ENCODE measurements at places on chromosomes 7 and 10. TPM values are rescaled to one million over a fixed set of nuclear protein-coding genes. Genes with fewer than 3 reads are reported as not detected.

GRCh38 chr10:31140716-31141115, 109.1 kb upstream of the ZNF438 start:
- H3K4me1 ChIP-seq = peaks cover 56% of the 10 kb centered on the region
- H3K27ac ChIP-seq = no peak overlapping the region
- no peaks in the 10 kb centered on the region for H3K27me3 ChIP-seq

GRCh38 chr10:114515298-114515914, 111.1 kb upstream of the AFAP1L2 start:
- peaks cover 27% of the 10 kb centered on the region for H3K4me1 ChIP-seq
- H3K36me3 ChIP-seq = peaks cover 2% of the 10 kb centered on the region
- H3K27me3 ChIP-seq = peaks cover 7% of the 10 kb centered on the region

DNA sequence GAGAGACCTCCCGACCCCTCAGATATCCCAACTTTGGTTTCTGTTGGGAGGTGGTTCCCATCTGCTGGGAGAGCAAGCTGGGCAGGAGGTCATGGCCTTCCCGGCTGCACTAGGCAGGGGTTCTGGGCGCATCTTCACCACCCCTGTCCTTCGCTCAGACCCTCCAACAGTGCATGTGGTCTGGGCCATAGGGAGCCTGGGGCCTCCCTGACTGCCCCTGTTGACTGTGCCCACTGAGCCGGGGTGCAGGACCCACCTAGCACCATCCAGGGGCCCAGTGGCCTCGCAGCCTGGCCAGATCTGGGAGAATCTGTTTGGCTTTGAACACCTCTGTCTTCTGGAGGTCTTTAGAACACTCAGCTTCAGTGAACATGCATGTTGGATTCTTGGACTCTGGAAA, 18.7 kb upstream of the INMT start:
- H3K36me3 ChIP-seq = no peaks in the 10 kb centered on the region
- no peak overlapping the region for H3K4me3 ChIP-seq
- H3K27ac ChIP-seq = no peak overlapping the region
- H3K27me3 ChIP-seq = peaks cover 59% of the 10 kb centered on the region
- DNase-seq = no peak

Gene CUTC
- 14.1 TPM for total RNA-seq

GRCh38 chr7:34652809-34653208, 5.2 kb upstream of the NPSR1 start:
- H3K27me3 ChIP-seq = 0 out of 2 replicates have a peak, but pooled peaks cover 1% of the 10 kb centered on the region
- peak overlapping the region; percentile 23 for H3K4me3 ChIP-seq
- H3K4me1 ChIP-seq = peaks cover 15% of the 10 kb centered on the region
- H3K36me3 ChIP-seq = no peaks in the 10 kb centered on the region
- no peak for DNase-seq
- peak overlapping the region; percentile 56 for H3K27ac ChIP-seq

DNA sequence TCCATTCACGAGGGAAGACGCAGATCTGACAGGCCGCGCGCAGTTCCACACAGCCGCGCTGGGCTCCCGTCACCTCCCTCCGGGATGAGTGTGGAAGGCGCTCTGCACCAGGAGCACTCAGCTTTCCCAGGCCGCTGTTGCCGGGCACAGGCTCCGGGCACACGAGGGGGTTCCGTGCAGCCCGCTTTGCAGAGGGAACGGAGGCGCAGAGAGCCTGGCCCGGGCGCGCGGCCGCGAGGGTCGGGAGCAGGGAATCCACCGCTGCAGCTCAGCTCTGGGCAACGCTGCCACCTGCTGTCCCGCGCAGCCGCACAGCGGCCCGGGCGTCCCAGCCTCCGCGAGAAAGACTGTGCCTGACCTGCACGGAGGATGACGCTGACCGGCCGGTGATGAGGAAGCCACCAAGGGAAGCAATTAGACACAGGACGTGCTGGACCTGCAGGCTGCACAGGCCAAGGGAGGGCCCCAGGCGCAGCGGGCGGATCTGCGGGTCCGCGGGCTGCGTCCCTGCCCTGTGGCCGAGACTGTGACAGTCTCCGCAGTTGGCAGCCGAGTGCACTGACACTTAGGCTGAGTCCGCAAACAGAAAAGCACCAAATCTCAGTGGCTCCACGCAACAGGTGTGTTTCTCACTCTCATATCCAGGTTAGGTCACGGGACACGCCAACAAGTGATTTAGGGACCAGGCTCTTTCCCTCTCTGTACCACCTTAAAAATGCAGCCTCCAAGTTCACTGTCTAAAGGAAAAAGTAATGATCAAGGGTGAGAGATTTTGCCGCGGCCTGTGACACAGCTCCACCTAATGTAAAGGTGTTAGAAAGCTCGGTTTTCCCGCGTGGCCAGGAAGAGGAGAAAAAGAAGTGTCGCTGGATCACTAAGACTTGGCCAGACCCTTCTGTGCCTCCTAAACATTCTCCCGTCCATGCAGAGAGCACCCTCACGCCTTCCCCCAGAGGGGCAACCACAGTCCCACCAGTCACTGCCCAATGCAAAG, 94.5 kb downstream of the SEC61G start:
- H3K27ac ChIP-seq = no peak overlapping the region
- H3K4me3 ChIP-seq = peak overlapping the region; percentile 38
- peak; percentile 0 for DNase-seq
- H3K27me3 ChIP-seq = peaks cover 31% of the 10 kb centered on the region
- peaks cover 6% of the 10 kb centered on the region for H3K4me1 ChIP-seq

DNA sequence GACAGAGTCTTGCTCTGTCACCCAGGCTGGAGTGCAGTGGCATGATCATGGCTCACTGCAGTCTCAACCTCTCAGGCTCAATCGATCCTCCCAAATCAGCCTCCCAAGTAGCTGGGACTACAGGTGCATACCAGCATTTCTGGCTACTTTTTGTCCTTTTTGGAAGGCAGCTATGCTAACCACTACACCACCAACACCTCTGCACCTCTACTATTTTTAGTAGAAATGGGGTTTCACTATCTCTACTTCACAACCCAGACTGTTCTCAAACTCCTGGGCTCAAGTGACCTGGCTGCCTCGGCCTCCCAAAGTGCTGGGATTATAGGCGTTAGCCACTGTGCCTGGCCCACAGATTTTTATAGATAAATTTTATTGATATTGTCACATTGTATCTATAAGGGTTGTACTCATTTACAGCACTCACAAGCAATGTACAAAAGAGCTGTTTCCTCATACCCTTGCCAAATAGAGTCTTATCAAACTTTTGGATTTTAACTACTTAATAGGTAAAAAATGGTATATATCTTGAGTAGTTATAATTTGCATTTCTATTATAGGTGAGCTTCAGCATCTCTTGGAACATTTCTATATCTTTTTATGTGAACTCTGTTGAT, 23.7 kb downstream of the PRR15 start:
- no peak overlapping the region for H3K4me3 ChIP-seq
- DNase-seq = no peak
- H3K4me1 ChIP-seq = no peaks in the 10 kb centered on the region
- H3K27me3 ChIP-seq = 0 out of 2 replicates have a peak, but pooled peaks cover 2% of the 10 kb centered on the region

DNA sequence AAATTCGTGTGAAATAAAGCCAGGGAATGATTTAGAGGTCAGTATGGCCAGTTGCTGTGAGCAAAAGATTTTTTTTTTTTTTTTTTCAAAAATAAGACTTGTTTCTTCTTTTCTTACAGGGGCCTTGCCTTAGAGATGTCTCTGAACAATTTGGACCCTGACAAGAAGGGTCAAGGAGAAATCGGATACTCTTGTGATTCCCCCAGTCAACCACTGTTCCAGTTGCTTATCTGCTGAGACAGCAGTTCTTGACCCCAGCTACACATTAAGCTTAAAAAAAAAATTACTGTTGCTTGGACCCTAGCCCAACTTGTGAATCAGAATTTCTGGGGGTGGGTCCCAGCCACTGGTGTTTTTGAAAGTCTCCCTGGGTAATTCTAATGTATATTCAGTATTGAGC, 12.0 kb upstream of the FMC1 start:
- H3K27me3 ChIP-seq = peaks cover 1% of the 10 kb centered on the region
- peaks cover 10% of the 10 kb centered on the region for H3K4me1 ChIP-seq
- H3K4me3 ChIP-seq = no peak overlapping the region
- no peak overlapping the region for H3K27ac ChIP-seq
- DNase-seq = no peak

Gene C7orf57
- total RNA-seq = not detected

DNA sequence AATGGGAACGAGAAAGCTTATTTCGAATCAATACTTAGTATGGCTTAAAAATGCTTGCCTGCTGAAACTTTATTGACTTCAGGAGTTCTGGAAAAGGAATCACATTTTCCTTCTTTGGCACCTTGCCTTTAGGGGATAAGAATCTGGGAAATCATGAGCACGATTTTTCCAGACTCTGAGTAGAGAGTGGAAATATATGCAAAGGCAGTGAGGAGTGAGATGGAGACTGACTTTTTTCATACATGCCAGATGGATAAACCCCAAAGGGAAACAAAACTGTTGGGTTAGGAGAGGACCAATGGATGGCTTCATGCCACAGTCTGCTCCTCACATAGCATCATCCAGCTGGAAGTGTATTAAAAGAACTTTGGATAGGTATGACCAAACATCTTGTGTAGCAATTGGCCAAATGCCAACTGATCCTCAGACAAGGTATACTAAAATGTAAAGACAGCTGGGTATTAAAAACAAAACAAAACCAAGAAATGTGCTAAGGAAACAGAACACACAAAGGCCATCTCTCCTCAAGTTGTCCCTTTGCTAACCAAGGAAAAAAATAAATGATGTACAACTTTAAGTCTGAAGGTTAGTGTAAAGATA, 1.7 kb downstream of the COL28A1 start:
- H3K4me1 ChIP-seq = peaks cover 12% of the 10 kb centered on the region
- DNase-seq = no peak
- no peaks in the 10 kb centered on the region for H3K27me3 ChIP-seq
- H3K27ac ChIP-seq = no peak overlapping the region
- no peaks in the 10 kb centered on the region for H3K36me3 ChIP-seq

DNA sequence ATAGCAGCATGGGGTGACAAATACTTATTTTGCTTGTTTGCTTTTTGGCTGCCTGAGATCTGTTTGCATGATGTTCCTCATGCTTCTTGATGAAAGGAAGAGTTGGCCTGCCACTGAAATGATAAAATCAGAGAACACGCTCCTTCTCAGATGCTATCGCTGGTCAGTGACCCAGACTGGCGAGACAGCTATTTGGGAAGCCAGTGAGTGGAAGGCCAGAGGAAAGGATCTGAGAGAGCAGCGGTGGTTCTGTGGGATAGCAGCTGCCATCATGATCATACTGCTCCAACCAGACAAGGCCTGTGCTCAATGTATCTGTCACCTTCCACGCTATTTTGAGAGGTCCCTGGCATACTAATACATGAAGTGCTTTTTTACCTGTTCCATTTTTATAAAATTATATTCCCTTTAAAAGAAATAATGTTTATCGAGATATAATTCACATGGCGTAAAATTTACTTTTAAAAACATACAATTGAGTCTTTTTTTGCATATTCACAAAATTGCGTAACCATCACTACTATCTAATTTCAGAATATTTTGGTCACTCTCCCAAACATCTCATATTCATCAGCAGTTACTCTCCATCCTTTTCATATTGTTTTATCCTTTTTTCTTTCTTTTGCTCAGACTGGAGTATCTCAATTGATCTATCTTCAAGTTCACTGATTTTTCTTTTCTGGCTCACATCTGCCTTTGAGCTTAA, 695.1 kb downstream of the TNS3 start:
- H3K27me3 ChIP-seq = no peaks in the 10 kb centered on the region
- H3K27ac ChIP-seq = no peak overlapping the region
- no peak overlapping the region for H3K4me3 ChIP-seq
- peaks cover 10% of the 10 kb centered on the region for H3K36me3 ChIP-seq

DNA sequence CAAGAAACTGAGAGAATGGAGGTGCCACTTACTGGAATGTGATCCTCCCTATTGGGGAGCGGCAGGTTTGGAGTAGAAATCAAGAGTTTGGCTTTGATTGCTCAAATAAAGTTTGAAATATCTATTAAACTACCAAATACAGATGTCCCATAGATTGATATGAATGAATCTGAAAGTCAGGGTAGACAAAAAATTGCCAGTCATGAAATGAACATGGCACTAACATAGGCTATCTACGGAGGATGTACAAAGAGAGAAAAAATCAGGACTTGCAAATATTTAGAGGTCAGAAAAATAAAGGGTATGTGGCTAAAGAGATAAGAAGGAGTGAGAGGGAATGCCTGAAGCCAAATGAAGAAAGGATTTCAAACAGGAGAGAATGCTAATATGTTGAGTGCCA, 119.9 kb downstream of the PCDH15 start:
- no peak overlapping the region for H3K27ac ChIP-seq
- H3K27me3 ChIP-seq = no peaks in the 10 kb centered on the region

Gene COL28A1
- 0.14 TPM for total RNA-seq

GRCh38 chr7:94030634-94031033, 26.5 kb upstream of the BET1 start:
- no peaks in the 10 kb centered on the region for H3K36me3 ChIP-seq
- peaks cover 6% of the 10 kb centered on the region for H3K4me1 ChIP-seq
- no peak for DNase-seq
- H3K4me3 ChIP-seq = no peak overlapping the region

- peaks cover 35% of the 10 kb centered on the region for H3K4me1 ChIP-seq
- peak overlapping the region; percentile 29 for H3K4me3 ChIP-seq
- peaks cover 7% of the 10 kb centered on the region for H3K36me3 ChIP-seq
- H3K27ac ChIP-seq = peak overlapping the region; percentile 64
Measured at GRCh38 chr7:138247568-138248333, 171.5 kb downstream of the AKR1D1 start.

Gene AOAH
- not detected for total RNA-seq

- H3K4me1 ChIP-seq = peaks cover 36% of the 10 kb centered on the region
Measured at GRCh38 chr7:80923211-80923612, 4.4 kb upstream of the SEMA3C start.

GRCh38 chr10:5071411-5072198, 22.6 kb upstream of the AKR1C3 start:
- H3K27ac ChIP-seq = peak overlapping the region; percentile 89
- peak; percentile 53 for DNase-seq
- peaks cover 4% of the 10 kb centered on the region for H3K27me3 ChIP-seq
- peaks cover 24% of the 10 kb centered on the region for H3K4me1 ChIP-seq
- H3K4me3 ChIP-seq = peak overlapping the region; percentile 68

Gene ATG9B
- 0.33 TPM for total RNA-seq

- peaks cover 2% of the 10 kb centered on the region for H3K27me3 ChIP-seq
- H3K36me3 ChIP-seq = peaks cover 26% of the 10 kb centered on the region
- no peak overlapping the region for H3K4me3 ChIP-seq
- no peak for DNase-seq
Measured at GRCh38 chr10:132624847-132625471, 87.4 kb downstream of the INPP5A start.

Gene TRPV5
- total RNA-seq = not detected

DNA sequence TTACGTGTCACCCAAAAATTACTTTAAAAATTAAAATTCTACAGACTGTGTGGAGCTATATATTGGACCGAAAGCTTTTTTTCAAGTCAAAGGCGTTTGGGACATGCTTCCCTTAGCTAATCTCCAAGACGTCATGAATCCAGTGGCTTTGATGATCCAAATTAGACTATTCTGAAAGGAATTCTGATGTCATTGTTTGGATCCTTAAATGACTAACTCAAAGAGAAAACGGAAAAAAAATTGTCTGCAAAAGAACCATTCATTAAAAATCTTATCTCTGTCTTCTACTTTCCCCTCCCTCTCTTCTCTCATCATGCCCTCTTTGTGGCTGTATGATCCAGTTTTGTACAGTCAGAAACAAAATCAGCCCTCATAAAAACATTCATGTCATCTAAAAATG, 161.8 kb downstream of the ETV1 start:
- H3K27me3 ChIP-seq = no peaks in the 10 kb centered on the region
- peaks cover 71% of the 10 kb centered on the region for H3K4me1 ChIP-seq
- H3K36me3 ChIP-seq = no peaks in the 10 kb centered on the region
- H3K4me3 ChIP-seq = no peak overlapping the region
- peak overlapping the region; percentile 53 for H3K27ac ChIP-seq
- no peak for DNase-seq

Gene COL17A1
- 0.53 TPM for total RNA-seq

Gene PNLIPRP3
- total RNA-seq = not detected

All from HFFc6 (cell line).